ENCODE measurements at places on chromosomes 11 and 22.
A peak's percentile ranks its signal among the peaks of the same experiment; 100 is the strongest.

- DNase-seq = peak; percentile 88
Measured at GRCh38 chr11:7892059-7892699, 38.9 kb downstream of the OR10A6 start.

GRCh38 chr22:30424534-30425326 lies 838 bp upstream of the MTFP1 start:
- DNase-seq = no peak

GRCh38 chr22:41885516-41885915 lies 29.4 kb downstream of the SHISA8 start:
- no peak for DNase-seq

DNA sequence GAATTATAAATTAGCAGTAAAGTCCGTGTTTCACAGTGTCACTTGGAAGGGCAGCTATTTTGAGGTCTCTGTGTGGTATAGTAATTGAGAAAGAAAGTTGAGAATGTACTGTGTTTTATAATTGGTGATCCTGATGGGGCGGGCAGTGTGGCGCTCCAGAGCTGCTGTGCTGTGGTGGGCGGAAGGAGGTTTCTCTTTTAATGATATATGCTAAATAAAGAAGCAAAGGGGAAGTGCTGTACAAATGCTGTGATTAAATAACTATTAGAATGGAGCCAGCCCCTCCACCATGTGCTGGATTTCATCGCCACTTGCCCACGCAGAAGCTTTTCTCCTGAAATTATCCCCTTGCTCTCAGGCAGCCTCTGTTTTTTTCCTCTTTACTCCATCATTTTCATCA lies 24.6 kb downstream of the ATXN10 start:
- no peak for DNase-seq

DNA sequence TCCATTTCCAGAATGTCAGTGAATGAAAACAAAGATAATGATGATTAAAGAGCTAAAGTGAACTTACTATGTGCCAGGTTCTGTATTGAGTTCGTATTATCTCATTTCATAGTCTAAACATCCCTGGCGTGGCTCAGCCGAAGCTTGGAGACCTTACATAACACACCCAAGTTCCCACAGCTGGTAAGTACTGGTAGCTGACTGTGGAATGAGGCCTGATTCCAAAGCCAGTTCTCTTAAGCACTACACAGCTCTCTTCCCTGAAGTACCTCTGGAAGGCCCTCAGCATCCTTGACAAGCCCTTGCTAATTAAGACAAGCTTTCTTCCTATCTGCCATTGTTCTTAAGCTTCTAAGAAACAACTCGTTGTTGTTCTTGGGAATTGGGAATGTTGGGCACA lies 28.6 kb upstream of the NCAM1 start:
- DNase-seq = no peak

DNA sequence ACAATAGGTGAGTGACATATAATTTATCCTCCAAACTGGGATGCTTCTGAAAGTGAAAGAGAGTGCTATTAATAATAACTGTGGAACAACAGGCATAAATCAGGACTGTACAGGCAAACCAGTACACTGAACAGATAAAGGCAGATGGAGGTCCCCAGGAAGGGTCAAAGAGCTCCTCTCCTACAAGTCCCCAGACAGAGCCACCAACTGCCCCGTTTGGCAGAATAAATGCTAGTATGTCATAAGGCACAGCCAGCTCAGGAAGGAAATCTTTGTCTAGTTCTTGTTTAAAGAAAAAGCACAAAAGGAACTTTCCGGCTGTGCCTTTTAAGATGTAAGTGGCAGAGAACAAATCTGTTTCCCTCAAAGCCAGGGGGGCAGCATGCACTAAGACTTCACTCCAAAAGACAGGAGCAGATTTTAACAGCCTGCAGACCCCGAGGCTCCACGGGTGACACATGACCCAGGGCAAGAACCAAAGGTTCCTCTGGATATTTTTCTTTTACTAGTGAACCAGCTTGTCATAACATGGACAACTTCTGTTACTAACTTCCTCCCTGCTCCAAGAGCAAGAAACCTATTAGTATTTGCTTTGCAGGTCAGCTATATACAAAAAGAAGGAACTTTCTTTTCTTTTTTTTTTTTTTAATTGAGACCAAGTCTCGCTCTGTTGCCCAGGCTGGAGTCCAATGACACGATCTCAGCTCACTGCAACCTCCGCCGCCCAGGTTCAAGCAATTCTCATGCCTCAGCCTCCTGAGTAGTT lies 50.2 kb downstream of the MYH9 start:
- DNase-seq = no peak

- DNase-seq = no peak
Measured at GRCh38 chr22:47564158-47564450, 801.7 kb downstream of the TBC1D22A start.

- no peak for DNase-seq
Measured at GRCh38 chr11:75561426-75562047, 516 bp upstream of the SERPINH1 start.

GRCh38 chr11:69333879-69334278 lies 39.9 kb downstream of the MYEOV start:
- DNase-seq = no peak

DNA sequence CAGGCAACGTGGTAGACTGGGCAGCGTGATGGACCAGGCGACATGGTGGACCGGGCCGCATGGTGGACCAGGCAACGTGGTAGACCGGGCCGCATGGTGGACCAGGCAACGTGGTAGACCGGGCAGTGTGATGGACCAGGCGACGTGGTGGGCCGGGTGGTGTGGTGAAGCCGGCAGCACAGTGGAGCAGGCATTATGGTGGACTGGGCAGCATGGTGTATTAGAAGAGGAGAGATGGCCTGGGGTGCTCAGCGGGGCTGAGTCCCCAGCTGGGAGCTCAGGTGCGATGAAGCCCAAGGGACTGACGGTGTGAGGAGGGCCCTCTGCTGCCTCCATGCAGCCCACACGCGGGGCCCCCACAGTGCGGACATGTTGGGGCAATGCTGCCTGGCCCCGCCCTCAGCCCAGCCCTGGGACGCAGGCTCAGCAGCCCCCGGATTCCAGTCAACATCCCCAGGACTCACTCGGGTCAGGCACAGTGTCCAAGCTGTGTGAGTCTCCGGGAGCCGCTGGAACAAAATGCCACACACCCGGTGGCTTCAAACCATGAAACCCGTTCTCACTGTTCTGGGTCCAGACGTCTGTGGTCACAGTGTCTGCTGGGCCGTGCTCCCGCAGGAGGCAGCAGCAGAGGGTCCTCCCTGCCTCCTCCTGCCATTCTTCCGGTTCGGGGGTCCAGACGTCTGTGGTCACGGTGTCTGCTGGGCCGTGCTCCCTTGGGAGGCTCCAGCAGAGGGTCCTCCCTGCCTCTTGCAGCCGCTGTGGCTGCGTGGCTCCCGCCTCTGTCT lies 1084.9 kb downstream of the BRD1 start:
- no peak for DNase-seq

DNA sequence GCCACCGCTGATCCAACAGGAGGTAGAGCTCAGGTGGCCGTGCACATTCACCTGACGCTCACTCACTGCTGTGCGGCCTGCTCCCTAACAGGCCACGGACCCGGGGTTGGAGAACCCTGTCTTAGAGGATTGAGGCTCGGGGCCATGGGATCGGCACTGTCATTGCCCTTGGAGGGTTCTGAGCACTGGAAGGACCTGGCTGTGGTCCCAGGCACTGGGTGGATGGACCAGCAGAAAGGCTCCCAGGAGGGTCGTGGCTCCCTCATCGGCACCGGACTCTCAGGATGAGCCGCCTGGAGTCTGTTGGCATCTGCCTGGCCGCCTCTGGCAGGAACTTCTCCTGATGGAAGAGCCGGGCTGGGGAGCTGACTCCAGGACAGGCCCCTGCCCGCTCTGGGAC lies 6.5 kb downstream of the KCNQ1 start:
- DNase-seq = no peak

DNA sequence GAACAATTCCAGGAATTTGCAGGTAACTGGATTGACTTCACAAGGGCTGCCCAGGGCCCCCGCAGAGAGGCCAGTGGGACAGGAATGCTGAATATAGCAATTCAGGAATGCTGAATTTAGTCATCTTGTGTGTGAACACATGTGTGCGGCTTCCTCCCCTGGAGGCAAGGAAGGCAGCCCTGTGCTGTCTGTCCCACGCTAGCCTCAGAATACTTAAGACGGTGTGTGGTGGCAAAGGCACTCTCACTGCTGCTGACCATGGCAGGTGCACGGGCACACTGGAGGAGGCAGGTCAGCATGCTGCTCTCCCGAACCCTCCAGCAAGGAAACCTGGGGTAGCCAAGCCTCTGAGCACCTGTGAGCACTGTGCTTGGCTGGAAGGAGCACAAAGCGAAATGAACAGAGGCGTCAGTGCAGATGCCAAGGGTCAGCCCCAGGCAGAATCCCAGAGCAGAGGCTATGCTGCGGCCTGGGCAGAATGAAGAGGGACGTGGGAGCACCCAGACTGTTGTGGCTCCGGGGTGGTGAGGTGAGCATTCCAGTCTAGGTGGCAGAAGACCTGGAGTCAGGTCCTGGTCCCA lies 2.7 kb downstream of the GNAZ start:
- no peak for DNase-seq

DNA sequence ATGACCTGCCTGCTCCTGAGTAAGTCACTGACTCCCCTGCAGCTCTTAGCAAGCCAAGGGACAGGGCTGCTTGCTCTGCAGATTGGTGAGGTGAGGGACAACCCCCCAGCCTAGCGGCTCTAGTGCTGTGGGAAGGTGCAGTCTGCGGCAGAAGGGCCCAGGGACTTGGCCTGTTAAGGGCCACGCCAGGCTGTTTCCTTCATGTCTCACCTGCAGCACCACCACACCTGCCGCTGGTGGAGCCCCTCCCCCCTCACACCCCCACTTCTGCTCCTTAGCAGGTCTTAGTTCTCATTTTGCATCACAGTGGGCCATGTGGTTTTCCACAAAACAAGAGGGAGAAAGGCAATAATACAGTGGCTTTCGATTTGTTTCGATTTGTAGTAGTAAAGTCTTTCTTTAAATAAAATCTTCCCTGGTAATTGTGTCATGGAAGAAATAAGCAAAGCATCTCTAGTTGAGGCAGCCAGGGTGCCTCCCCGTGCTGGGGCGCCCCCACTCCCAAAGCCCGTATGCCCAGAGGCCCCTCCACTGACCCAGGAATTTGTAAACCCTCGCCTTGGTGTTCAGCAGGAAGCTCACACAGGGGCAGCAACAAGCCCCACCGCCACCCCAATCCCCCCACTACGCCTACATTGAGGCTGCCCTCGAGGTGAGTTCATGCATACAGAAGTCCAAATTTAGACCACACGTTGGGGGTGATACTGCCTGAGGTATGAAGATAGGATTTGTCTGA lies 86.5 kb upstream of the CLDN5 start:
- no peak for DNase-seq

Data from AG10803 (cell line).